ENCODE measurements at places on chromosomes 12 and 14.

DNA sequence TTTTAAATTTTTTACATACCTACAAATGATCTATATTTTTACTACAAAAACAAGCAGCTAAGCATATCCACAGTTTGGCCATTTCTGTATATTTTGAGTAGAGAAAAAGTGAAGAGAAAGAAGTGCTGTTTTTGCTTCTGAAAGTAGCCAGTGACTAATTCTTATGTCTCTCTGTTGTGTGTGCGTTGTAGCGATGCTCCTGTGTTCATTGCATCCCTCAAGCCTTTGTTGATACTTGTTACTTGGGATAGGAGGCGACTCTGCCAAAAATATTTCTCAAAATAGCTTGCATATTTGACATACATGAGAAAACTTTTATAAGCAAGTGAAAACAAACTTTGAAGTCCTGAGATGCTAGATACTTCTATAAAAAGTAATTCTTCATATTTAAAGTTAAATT lies 714.1 kb downstream of the FSCB start:
- DNase-seq, result no peak

GRCh38 chr12:2332236-2332635 lies 279.4 kb downstream of the CACNA1C start:
- DNase-seq, result no peak

DNA sequence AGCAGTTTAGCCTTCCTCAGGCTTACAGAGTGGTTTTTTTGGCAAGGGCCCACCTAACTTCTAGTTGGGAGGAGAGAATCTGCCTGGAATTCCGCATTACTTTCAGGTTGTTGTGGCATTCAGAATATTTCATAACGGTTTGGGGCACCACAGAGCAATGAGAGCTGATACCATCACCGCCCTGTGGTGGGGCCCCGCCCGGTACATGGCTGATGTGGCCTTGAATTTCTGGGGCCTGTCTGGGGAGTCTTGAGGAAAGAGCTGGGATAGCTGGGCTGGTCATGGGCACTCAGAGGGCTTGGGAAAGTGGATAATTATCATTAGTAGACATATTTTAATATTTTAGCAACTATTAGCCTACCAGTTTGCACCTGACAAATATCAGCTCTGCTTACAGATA lies 4.2 kb downstream of the TESPA1 start:
- no peak for DNase-seq

DNA sequence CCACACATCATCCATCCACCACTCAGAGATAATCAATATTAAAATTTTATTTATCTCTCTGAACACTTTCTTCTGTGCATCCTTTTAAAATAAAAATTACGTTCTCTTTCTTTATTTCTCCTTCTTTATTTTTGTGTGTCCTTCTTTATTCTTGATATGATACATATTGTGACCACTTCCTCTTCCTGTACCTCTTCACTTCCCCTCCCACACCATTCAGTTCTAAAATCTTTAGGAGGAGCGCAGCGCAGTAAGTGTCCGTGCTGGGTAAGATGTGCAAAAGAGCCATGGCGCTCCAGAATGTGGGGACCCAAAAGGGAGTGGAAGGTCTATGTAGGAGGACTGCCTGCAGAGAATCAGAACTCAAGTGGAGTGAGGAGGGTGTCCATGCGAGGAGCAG lies 256.7 kb downstream of the ITPR2 start:
- DNase-seq, result no peak

GRCh38 chr14:97393244-97393643 lies 596.1 kb downstream of the VRK1 start:
- no peak for DNase-seq

Measured in tibial artery (tissue), 4 donors.